GDM1 (cell line): ENCODE measurements at places on chromosomes 11 and 22.

DNA sequence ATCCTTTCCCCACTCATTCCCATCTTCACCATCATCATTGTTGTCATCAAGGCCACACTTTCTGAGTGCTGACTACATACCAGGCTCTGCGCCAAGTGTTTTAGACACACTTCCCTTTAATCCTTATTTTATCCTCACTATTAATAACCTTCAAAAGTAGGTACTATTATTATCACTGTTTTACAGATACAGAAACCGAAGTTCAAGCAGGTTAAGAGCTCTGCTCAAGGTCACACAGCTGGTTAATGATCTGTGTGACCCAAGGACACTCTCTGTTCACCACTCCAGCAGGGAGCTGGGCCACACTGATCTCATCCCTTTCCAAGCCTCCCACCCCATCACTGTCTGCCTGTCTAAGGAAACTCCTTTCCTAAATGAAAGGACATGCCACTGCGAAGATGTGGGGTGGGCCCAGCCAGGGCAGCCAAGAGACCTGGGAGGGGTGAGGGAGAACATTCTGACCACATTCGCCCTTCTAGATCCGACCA is 17.2 kb upstream of the TSKU start:
- DNase-seq = no peak

DNA sequence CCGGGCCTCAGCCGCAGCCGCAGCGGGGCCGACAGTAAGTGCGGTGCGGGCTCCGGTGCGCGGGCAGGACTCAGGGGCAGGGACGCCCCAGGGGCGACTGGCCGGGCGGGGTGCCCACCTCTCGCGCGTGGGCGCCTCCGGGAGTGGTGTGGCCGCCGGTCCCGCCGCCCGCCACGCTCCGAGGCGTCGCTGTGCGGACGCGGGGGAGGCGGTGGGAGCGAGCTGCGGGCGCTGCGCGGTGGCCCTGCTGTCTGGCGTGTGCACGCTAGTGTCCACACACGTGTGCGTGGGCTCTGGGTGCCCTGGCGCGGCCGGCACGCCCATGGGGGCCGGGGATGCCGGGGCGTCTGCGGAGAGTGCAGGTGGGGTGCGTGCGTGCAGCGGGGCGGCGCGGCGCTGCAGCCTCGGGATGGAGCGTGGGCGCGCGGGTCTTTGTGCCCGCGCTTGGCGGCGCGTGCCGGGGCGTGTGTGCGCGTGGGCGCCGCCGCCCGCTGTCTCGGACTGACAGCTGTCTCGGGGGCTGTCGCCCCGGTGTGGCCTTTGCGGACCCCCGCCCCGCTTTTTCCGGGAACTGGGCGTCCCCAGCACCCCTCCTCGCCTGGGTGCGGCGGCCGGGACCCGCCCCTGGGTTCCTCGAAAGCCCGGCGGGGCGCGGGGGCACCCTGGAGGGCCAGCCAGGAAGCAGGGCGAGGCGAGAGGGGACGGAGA is 804 bp downstream of the KCNK4 start:
- DNase-seq = no peak

DNA sequence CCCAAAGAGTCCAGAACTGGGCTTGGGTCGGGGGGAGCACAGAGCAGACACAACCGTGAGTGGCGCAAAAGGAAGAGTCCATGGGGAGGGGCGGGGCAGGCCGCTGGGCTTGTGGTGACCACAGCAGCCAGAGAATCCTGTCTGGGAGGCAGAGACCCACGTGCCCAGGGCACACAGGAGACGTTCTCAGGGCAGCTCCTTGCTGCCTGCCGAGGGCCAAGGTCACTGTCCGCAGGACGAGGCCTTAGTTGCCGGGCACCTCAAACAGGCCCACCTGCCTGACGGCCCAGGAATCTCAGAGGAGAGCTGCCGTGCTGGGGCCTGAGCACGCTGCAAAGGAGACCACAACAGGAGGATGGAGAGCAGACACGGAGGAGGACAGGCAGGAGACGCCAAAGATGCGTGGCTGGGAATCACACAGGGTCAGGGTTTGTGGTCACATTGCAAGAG is 87.8 kb downstream of the MYEOV start:
- DNase-seq = no peak

DNA sequence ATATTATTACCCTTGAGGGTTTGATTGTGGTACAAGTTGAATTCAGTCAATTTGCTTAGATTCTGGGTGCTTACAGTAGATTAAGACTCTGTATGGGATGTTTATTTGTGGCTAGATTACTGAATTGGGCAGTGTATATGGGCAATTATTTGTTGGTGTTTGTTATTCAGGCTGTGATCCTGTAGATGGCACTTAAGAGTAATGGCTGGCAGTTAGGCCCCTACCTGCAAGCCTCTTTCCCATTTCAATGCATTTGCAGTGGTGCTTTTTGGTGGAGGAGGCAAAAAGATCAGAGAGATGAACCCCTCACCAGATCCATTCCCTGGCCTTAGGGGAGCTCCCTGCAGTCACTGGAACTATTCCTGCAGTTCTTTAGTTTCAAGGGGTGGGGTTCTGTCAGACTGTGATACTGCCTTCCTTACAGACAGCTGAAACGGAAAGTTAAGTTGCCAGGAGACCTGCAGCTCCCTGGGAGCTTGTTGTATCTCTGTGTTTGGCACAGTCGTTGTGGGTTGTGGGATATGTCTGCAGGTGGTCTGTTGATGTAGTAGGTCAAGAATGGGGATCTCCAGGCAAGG is 199.5 kb downstream of the AASDHPPT start:
- DNase-seq = no peak

- DNase-seq = no peak
Measured at GRCh38 chr11:11534981-11535380, 86.8 kb downstream of the GALNT18 start.

- no peak for DNase-seq
Measured at GRCh38 chr22:19457828-19458428, 10.4 kb upstream of the C22orf39 start.

DNA sequence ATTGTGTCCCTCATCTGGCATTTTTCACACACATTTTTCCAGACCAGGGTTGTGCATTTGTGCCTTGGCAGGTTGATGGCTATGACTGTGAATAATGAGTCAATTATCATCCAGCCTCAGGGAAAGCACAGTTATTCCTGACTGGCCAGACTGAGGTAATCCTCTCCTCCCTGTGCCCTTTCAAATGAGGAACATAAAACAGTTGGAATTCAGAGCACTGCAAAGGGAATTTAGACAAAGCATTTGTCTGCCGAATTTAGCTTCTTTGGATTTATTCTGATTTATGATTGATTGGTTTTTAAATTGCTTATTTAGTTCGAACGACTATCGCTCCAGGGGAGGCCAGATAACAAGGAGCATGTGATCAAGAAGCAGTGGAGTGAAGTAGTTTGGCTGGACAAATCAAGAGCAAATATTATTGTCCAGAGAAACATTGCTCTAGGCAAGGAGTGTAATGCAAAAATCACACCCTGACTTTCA is 30.8 kb upstream of the RAG2 start:
- no peak for DNase-seq

- no peak for DNase-seq
Measured at GRCh38 chr11:118175993-118176777, at the start of gene SCN2B. SCN2B (minus strand) TSS chr11:118176639; CDS start chr11:118176431, 208 bp downstream.

DNA sequence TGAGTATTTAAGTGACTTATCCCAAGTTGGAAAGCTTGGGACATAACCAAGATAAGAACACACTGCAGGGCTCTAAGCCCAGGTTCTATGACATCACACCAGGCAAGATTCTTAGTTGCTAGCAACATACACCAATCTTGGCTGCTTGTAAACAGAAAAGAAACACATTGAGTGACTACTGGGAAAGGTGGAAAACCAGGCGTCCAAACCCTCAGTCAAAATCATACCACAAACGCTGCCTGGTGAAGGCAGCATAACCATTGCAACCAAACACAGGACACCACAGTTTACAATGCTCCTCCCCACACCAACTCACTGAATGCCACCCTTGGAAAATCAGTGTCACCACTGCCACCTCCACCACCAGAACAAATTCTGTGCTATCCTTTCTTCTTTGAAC is 379.9 kb downstream of the TTC28 start:
- DNase-seq = no peak

GRCh38 chr11:74784234-74784633 is 35.6 kb downstream of the RNF169 start:
- no peak for DNase-seq

DNA sequence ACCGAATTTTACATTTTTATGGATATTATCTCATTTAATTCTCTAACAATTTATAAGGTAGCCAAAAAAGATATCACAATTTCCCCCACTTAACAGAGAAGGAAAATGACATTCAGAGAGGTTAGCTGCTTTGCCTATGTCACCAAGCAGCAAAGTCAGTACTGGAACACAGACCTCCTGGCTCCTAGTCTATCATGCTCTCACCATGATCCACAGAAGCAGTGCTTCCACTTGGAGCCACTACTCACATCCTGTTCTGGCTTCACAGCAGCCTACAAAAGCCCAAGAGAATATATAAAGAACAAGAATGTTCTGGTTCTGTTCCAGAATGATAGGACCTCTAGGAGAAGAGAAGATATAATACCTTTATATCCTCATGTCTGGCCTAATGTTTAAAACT is 59.5 kb upstream of the SCUBE2 start:
- DNase-seq = no peak

DNA sequence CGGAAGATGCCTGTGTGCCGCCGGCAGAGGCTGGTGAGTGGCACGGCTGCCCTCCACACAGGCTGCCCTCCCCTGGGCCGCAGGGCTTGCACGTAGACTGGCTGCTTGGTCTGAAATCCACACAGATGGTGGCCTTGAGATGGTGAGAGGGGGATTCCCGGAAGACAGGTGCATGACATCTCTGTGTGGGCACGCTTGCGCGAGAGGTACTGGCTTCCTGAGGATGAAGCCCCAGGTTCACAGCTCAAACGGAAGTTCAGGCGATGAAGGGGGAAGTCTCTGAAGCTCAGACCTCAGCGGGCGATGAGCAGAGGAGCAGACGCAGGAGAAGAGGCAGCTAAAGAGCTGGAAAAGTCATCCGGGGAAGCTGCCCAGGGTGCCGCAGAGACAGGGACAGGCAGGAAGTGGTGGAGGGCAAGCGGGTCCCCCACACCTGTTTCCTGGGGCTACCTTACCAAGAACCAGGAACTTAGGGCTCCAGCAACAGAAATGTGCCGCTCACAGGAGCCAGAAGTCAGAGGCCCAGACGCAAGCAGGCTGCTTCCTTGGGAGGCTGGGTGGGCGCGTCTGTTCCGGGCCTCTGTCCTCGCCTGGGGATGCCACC is 7.2 kb downstream of the CRELD2 start:
- DNase-seq = peak; percentile 63

DNA sequence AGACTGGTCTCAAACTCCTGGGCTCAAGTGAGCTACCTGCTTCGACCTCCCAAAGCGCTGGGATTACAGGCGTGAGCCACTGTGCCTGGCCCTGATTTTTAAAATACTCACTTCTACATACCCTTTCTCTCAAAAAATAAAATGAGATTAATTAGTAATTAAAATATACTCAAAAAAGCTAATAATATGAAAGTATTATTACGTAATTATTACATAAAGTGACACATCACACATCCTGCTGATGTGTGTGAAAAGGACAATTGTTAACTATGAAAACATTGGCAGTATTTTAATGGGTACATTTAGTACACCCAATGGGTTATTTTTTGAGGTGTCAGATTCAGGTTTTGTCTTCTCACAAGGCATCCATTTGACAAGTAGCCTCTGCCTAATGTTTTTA is 21.4 kb upstream of the MICAL3 start:
- no peak for DNase-seq

DNA sequence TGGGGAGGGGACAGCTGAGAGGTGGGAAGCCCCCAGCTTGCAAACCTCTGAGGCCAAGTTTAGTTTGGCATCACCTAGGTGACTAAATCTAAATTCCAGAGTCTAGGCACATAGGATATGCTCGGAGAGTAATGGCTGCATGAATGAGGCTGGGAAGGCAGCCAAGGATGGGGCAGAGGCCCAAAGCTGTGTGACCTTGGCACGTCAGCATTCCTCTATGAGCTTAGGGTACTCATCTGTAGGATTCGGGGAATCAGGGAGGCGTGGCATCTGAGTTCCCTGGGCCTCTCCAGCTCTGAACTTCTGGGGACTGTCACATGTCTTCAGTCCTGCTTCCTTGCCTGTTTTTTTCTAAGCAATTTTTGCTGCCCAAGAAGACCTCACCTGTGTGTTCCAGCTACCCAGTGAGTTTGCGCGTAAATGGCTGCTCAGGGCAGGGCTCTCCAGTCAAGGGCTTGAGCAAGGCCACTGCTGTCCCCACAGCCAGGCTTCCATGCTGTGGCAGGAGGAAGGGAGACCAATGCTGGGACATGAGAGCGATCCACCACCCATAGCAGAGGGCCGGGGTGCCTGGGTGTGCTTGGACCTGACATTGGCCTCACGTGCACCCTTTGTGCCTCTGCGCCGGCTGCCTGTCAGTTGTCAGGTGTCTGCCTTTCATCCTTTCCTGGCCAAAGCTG is 13.9 kb downstream of the DAGLA start:
- no peak for DNase-seq

GRCh38 chr11:62166371-62166770 is 23.6 kb upstream of the SCGB1D1 start:
- no peak for DNase-seq

GRCh38 chr11:34341931-34342533 is 15.8 kb downstream of the ABTB2 start:
- DNase-seq = no peak

GRCh38 chr11:118252688-118253087 is 523 bp upstream of the MPZL3 start:
- no peak for DNase-seq

DNA sequence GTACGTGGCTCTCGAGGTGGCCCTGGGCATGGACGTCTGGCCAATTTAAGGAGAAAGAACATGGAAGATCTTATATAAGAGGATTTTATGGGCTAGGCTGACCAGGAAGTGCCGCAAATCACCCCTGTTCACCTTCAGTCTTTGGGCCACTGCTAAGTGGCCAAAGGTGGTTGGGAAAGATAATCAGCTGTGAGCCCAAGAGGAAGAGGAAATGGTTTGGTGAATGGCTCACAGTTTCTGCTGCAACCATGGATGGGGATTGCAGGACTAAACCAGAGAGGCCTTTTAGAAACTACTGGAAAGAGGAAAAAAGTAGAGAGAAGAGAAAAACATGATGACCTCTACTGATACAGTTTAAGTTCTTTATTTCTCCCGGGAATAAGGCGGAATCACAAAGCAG is 96.0 kb upstream of the ARHGAP20 start:
- DNase-seq = no peak

DNA sequence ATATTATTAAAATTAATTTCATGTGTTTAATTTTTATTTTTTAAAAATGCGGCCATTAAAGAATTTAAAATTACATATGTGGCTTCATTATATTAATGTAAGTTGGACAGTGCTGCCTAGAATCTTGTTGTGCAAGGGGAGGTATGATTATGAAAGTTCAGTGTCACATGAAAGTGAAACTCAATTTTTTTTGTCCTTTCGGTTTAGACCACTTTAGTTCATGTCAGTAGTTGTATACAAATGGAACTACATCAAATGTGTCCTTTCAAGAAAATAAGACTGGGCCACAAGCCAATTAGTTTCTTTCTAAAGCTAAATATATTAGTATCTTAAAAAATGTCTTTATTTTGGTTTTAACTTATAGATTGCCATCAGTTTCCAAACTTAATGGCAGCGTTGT is 35.7 kb downstream of the TBCEL start:
- DNase-seq = no peak

DNA sequence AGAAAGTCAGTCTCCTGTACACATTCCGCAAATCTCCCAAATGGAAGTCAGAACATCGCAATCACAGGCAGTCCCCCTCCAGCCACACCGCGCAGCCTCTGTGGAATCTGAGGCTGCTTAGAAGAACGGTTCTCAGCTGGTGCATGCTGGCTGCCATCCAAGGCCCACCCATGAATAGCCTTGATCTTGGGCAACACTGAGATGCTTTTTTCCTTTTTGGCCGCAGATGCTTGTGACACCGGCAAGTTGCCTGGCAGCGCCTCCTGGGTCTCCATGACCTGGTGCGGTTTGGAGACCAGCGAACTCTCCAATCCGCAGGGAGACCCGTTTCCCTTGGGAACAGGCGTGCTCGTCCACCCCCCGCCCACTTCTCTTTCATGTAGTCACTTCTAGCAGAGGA is 26.3 kb upstream of the PHF21B start:
- DNase-seq = no peak
